ENCODE measurements at places on chromosomes 3 and 15. TPM values are rescaled to one million over a fixed set of nuclear protein-coding genes. Genes with fewer than 3 reads are reported as not detected.

DNA sequence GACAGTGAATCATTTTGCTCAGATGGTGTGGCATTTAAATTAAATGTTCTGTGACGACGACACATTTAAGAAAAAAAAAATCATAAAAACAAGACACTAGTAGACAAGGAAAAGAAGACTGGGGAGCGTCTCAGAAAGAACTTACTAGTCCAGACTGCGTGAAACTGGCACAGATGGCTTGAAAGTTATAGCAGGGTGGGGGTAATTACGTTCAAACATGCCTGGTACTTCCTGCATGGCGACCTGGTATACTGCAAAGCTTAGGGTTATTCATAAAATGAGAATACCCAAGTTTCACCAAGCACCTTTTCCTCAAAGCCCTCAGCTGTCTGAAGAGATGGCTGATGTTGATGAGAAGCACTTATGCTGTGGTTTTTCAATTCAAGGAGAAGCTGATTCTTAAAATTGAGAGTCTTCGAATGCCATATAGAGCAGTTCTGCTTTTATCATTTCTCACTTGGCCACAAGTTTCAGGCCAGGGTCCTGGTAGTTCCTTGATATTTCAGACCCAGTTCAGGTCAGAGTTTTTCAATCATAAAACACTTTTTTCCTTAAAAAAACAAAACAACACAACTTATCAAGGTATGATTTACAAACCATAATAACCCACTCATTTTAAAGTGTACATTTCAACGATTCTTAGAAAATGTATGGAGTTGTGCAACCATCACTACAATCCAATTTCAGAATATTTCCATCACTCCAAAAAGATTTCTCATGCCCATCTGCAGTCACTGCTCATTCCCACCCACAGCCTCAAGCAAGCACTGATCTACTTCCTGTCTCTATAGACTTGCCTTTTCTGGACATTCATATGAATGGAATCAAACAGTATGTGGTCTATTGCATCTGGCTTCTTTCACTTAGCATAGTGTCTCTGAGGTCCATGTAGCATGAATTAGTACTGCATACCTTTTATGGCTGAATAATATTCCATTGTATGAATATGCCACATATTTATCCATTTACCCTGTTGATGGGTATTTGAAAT lies 24.7 kb downstream of the PCOLCE2 start:
- no peak overlapping the region for H3K27ac ChIP-seq
- H3K4me3 ChIP-seq, result no peak overlapping the region
- no peaks in the 10 kb centered on the region for H3K36me3 ChIP-seq
- no peaks in the 10 kb centered on the region for H3K4me1 ChIP-seq

DNA sequence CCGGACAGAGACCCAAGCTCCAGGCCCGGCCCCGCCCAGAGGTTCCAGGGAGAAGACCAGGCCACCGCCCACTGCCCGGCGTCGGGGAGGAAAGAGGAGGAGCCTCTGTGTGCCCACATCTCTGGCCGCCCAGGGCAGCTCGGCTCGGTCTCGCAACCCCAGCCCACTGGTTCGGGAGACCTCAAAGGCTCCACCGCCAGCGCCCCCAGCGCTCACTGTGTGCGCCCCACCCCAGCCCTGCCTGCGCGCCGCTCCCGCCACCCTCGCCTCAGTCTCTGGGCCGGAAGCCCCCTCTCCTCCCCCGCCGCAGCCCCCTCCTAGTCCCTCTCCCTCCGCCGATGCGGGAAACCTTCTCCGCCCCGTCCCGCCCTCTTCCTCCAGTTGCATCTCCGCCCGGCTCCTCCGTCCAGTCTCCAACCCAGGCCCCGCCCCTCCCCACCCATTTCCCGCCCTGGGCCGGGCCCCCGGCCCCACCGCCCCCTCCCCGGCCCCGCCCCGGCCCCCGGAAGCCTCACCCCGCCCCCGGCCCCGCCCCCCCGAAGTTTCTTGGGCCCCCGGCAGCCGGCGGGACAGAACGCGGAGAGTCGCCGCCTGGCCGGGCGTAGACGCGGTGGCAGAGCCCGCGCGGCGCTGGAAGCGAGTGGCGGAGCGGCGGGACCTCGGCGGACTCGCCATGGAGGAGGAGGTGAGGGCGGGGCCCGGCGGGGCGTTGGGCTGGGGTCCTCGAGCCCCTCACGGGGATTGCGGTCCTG lies at the start of gene PLEKHO2:
PLEKHO2 (plus strand) TSS at position 572 of the 752 bp plus-strand sequence; CDS start at position 674, 102 bp downstream.
- H3K36me3 ChIP-seq, result no peaks in the 10 kb centered on the region
- peak within 1 kb of the TSS; percentile 98 for H3K27ac ChIP-seq
- H3K4me1 ChIP-seq, result peaks cover 46% of the 10 kb centered on the region
- no peak for DNase-seq
- no peaks in the 10 kb centered on the region for H3K27me3 ChIP-seq

- H3K27ac ChIP-seq, result no peak overlapping the region
- no peaks in the 10 kb centered on the region for H3K27me3 ChIP-seq
- H3K4me1 ChIP-seq, result no peaks in the 10 kb centered on the region
- no peaks in the 10 kb centered on the region for H3K36me3 ChIP-seq
- DNase-seq, result no peak
Measured at GRCh38 chr3:163786416-163786815, 1291.9 kb downstream of the SI start.

DNA sequence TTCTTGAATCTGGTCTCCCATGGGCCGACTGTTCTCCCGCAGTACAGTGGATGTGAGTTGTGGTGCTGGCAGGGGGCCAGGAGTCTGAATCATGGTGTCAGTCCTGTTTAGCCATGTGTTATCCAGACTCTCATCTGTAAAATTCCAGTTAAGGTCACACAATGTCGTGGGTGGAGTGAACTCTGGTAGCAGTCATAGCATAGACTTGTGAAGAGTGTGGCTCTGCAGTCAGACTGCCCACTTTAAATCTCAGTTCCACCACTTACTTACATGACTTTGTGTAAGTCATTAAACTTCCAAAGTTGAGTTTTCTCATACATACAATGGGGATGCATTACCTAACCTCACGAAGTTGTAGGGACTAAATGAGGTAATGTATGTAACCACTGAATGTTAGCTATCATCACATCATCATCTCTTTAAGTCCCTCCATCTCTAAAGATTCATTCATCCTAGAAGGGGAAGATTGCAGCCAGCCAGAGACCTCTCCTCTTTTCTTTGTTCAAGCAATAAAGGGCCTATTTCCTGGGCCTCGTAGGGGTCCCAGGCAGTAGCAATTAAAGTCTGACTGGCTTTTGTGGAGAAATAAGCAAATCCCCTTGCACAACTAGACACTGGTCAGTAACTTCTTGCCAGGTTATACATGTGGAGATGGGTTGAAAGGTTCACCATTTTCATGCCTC lies 93.9 kb downstream of the PCCB start:
- H3K27ac ChIP-seq, result no peak overlapping the region
- H3K4me3 ChIP-seq, result no peak overlapping the region
- peaks cover 14% of the 10 kb centered on the region for H3K36me3 ChIP-seq
- no peak for DNase-seq
- no peaks in the 10 kb centered on the region for H3K27me3 ChIP-seq

DNA sequence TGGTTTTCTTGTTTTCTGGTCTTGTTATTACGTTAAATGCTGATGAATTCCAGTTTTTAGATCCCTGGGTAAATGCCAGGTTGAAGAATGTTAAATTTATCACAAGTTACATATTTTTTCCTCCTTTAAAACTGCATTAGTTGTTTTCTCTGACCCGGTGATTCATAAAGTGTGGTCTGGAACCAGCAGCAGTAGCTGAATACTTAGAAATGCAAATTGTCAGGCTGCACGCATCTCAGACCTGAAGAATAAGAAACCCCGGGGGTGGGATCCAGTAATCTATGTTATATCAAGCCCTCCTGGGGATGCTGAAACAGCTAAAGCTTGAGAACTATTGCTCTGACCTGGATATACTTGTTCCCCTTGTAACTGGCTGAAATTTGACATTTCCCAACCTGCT lies 69.1 kb downstream of the PEX5L start:
- H3K4me1 ChIP-seq, result no peaks in the 10 kb centered on the region
- no peak for DNase-seq
- no peaks in the 10 kb centered on the region for H3K36me3 ChIP-seq
- no peak overlapping the region for H3K27ac ChIP-seq

DNA sequence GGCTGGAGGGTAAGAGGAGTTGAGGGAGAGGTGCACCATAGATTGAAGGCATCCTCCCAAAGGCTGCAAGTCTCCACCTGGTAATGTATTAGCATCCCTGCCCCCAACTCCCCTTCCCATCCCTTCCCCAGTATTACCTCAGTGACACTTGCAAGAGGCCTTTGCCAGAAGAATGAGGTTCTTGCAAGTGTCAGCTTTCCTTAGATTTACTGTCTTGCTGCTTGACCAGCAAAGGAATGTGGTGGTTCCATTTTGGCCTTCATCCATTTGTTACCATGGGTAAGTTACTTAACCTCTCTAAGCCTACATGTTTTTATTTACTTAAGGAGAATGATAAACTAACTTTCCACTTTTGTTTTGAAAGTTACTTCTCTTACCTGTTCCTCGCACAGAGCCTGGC lies 108.9 kb downstream of the LRTM1 start:
- H3K4me1 ChIP-seq, result no peaks in the 10 kb centered on the region
- H3K36me3 ChIP-seq, result no peaks in the 10 kb centered on the region
- DNase-seq, result no peak
- no peak overlapping the region for H3K27ac ChIP-seq
- no peaks in the 10 kb centered on the region for H3K27me3 ChIP-seq
- no peak overlapping the region for H3K4me3 ChIP-seq

GRCh38 chr3:61964566-61964965 lies 403.2 kb downstream of the PTPRG start:
- H3K4me3 ChIP-seq, result no peak overlapping the region
- no peaks in the 10 kb centered on the region for H3K4me1 ChIP-seq
- H3K27me3 ChIP-seq, result no peaks in the 10 kb centered on the region
- no peak for DNase-seq
- no peaks in the 10 kb centered on the region for H3K36me3 ChIP-seq
- no peak overlapping the region for H3K27ac ChIP-seq

DNA sequence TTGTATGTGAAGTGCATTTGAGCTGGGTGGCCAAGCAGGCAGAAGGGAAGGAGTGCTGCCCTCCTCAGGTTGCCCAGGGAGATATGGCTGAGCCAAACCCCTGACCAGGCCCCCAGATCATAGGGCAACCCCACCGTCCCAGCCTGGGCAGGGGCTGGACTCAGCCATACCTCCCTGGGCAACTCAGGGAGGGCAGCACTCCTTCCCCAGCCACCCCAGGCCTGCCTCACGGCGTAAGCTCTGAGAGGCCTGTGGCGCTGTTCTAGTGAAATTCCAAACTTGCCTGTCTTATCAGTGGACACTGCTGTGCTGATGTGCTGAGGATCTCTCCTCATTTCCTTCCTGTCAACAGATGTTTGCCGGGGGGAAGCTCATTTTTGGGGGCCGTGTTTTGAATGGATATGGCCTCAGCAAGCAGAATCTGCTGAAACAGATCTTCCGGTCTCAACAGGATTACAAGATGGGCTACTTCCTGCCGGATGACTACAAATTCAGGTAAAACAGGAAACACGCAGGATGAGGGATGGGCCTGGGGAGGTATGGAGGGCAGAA lies 57.6 kb upstream of the FGD5 start:
- H3K27ac ChIP-seq, result no peak overlapping the region
- H3K4me1 ChIP-seq, result no peaks in the 10 kb centered on the region
- H3K36me3 ChIP-seq, result no peaks in the 10 kb centered on the region
- DNase-seq, result no peak

DNA sequence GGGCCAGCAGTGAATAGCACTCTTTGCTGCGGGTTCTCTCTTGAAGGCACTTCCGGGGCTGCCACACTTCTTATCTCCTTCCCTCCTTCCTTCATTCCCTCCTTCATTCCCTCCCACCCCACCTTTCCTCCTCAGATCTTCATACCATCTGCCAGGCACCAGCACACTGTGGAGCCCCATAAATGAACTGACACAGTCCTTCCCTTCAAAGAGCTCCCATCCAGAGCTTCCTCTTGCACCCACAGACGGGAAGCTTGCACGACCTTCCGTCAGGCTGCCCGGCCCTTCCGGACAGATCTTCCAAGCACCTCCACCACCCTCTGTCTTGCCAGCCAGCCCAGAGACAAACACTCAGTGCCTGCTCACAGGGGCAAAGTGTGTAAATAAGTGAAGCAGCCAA lies 65.4 kb upstream of the HERC1 start:
- no peak overlapping the region for H3K4me3 ChIP-seq
- no peaks in the 10 kb centered on the region for H3K27me3 ChIP-seq
- no peaks in the 10 kb centered on the region for H3K36me3 ChIP-seq

DNA sequence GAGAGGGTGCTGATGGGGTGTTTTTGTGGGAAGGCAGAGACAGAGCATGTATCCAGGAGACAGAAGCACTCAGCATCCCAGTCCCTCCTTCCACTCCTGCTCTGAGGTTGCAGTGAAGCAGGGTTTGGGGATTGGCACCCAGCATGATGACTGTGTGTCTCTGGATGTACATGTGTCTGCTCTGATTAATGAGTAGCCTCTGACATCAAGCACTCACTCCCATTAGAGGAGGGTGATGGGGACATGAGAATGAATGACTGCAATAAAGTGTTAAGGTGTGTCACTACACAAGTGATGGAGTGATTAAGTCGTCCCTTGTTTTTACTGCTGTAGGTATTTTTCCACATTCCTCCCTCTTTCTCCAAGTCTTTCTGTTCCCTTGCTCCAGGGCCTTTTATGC lies 9.6 kb upstream of the MYZAP start:
- no peak overlapping the region for H3K27ac ChIP-seq
- peaks cover 1% of the 10 kb centered on the region for H3K4me1 ChIP-seq
- H3K27me3 ChIP-seq, result no peaks in the 10 kb centered on the region
- no peak for DNase-seq

TOP2B gene
- total RNA-seq, result 88.1 TPM

GOLGA6L4 gene
- total RNA-seq, result 5.9 TPM

MUSTN1 gene
- 30.2 TPM for total RNA-seq

Data from vagina (tissue), 2 donors.